ENCODE measurements at places on chromosomes 11 and 22. TPM values are rescaled to one million over a fixed set of nuclear protein-coding genes. Genes with fewer than 3 reads are reported as not detected.

Gene RASL10A
- total RNA-seq = 1.3 TPM

Gene APOL4
- total RNA-seq = not detected

Gene SYTL2
- total RNA-seq = 24.8 TPM

DNA sequence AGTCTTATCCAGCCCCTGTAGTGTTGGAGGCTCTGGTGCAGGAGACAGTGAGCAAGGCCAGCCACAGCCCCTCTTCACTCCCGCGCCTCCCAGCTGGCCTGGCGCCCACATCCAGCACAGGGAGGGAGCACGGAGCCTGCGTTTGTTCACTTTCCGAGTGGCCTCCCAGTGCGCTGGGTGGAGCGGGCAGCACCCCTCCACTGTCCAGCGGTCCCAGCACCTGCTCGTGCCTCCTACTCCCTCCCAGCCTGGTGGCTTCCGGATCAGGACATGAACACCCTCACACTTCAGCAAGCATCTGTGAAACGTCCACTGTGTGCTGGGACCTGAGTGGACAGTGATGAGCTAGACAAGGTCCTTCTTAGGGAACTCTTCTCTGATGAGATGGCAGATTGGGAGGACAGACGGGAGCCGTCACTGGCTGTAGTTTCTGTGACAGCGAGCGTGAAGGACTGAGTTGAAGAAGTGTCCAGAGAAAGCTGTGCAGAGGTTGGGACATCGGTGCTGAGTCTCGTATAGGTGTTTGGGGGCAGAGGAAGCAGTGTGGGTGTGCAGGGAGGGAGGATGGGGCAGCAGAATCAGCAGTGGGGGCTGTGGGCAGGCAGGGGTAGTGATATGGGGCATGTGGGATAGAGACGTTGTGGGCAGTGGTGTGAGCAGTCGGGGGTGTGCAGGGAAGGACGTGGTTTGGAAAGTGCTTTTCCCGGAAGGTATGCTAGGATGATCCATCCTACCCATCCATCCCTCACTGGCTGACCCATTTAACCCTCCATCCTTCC lies 256.8 kb downstream of the TBC1D22A start:
- peaks cover 12% of the 10 kb centered on the region for H3K36me3 ChIP-seq
- H3K27ac ChIP-seq = no peak overlapping the region
- DNase-seq = no peak
- no peak overlapping the region for H3K4me3 ChIP-seq
- H3K4me1 ChIP-seq = no peaks in the 10 kb centered on the region
- no peaks in the 10 kb centered on the region for H3K27me3 ChIP-seq

DNA sequence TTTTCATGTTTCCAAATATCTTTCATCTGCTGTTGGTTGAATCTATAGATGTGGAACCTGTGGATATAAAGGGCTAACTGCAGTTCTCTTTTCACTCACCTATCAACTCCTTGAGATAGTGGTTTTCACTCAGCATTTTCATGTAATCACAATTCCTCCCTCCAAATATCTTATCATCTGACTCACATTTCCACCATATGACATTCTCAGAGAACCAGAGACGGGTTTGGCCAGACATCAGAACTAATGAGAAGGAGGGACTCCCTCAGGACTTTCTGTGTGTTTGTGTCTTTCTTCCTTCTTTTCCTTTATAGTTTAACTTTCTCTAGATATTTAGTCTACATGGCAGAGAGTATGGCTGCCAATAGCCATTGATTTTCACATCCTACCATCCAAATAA lies 134.8 kb upstream of the DDI1 start:
- H3K36me3 ChIP-seq = no peaks in the 10 kb centered on the region
- H3K4me3 ChIP-seq = no peak overlapping the region
- H3K27me3 ChIP-seq = no peaks in the 10 kb centered on the region
- no peaks in the 10 kb centered on the region for H3K4me1 ChIP-seq
- H3K27ac ChIP-seq = no peak overlapping the region

- H3K27ac ChIP-seq = no peak overlapping the region
- no peak overlapping the region for H3K4me3 ChIP-seq
- H3K4me1 ChIP-seq = no peaks in the 10 kb centered on the region
- H3K27me3 ChIP-seq = no peaks in the 10 kb centered on the region
- H3K36me3 ChIP-seq = no peaks in the 10 kb centered on the region
Measured at GRCh38 chr11:95487391-95487790, 256.4 kb upstream of the SESN3 start.

DNA sequence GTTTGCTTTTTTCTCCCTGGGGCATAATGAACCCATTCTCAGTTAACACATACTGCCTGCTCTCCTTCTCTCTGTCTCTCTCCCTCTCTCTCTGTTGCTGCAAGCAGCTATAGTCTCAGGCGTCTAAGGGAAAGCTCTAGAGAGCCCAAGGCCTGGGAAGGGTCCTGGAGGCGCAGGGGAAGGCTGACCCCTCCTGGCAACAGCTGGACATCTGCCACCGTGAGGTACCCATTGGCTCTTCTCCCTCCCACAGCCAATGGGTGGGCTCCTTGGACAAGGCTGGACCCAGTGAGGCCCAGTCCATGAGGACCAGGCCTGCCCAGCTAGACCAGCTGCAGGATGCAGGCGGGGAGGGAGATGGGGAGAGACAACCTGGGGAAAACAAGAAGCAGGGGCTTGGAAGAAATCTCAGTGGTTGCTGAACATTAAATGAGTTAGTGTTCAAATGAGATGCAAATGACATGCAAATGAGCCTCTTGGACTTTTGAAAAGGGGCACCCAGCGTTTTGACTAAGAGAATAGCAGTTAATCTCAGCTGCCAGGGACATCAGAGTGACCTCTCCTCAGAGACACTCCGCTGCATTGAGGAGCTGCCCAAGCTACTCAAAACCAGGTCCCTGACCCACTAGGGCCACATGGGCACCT lies 349.7 kb downstream of the BUD13 start:
- no peaks in the 10 kb centered on the region for H3K4me1 ChIP-seq
- no peak overlapping the region for H3K4me3 ChIP-seq
- DNase-seq = no peak
- H3K27me3 ChIP-seq = no peaks in the 10 kb centered on the region
- no peaks in the 10 kb centered on the region for H3K36me3 ChIP-seq

DNA sequence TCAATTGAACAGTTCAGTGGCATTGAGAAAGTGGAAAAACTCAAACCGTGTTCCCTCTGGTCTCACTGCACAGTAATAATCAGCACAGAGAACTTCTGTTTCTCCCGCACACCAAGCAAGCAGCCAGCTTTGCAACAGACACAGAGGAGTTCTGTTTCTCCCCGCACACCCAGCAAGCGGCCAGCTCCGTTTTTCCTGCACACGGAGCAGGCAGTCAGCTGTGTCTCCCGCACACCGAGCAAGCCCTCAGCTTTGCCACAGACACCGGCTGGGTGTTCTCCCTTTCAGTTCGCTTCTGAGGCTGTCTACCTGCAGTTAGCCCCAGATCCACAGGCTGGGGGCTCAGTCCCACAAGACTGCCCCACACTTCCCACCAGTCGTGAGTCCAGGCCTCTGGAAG lies 9.9 kb upstream of the TALDO1 start:
- peak overlapping the region; percentile 38 for H3K4me3 ChIP-seq
- peak overlapping the region; percentile 53 for H3K27ac ChIP-seq
- peaks cover 3% of the 10 kb centered on the region for H3K4me1 ChIP-seq

DNA sequence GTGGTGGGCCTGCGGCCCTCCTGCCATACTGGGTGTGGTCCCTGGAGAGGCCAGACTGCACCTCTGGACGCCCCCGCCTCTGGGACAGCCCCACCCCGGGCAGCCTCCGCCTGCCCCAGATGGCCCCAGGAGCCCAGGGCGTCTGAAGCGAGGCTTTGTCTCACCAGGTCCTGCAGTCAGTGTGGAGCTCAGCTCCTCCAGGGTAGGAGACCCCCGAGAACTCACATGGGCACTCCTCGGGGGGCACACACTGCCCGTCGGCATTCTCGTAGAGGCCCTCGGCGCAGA lies 10.4 kb downstream of the MUC6 start:
- no peaks in the 10 kb centered on the region for H3K36me3 ChIP-seq
- H3K27me3 ChIP-seq = no peaks in the 10 kb centered on the region
- H3K4me3 ChIP-seq = no peak overlapping the region
- no peak for DNase-seq
- H3K27ac ChIP-seq = no peak overlapping the region

DNA sequence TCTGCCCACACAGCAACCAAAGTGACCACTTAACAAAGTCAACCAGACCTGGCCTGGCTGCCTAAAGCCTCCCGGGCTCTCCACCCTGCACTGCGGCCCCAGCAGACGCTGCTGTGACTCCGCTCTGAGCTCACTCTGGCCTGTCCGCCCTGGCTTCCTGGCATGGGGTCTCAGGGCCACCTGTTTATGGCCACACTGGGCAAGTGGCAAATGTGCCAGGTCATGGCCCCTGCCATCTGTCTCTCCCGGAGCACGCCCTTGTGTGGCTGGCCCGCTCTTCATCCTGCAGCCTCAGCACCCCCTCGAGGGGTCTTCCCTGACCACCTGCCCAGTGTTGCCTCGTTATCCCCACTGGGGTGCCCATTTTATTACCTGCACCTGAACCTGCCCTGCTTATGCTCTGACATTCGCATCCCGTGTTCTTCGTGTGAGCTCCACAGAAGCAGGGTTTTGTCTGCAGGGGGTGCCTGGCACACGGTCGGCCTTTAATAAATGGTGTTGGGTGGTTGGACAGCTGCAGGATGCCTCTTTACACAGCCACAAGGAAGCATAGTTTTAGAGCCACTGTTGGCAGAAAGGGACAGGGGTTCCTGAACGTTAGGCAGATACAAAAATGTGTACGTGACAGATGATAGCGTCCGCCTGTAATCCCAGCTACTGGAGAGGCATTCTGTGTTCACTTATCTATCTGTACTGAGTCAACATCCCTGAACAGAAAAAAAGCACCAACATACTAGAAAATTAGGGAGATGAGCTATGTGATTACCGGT lies 785.6 kb downstream of the TBC1D22A start:
- no peaks in the 10 kb centered on the region for H3K36me3 ChIP-seq
- H3K27ac ChIP-seq = no peak overlapping the region
- H3K4me3 ChIP-seq = no peak overlapping the region
- H3K4me1 ChIP-seq = no peaks in the 10 kb centered on the region
- H3K27me3 ChIP-seq = no peaks in the 10 kb centered on the region

DNA sequence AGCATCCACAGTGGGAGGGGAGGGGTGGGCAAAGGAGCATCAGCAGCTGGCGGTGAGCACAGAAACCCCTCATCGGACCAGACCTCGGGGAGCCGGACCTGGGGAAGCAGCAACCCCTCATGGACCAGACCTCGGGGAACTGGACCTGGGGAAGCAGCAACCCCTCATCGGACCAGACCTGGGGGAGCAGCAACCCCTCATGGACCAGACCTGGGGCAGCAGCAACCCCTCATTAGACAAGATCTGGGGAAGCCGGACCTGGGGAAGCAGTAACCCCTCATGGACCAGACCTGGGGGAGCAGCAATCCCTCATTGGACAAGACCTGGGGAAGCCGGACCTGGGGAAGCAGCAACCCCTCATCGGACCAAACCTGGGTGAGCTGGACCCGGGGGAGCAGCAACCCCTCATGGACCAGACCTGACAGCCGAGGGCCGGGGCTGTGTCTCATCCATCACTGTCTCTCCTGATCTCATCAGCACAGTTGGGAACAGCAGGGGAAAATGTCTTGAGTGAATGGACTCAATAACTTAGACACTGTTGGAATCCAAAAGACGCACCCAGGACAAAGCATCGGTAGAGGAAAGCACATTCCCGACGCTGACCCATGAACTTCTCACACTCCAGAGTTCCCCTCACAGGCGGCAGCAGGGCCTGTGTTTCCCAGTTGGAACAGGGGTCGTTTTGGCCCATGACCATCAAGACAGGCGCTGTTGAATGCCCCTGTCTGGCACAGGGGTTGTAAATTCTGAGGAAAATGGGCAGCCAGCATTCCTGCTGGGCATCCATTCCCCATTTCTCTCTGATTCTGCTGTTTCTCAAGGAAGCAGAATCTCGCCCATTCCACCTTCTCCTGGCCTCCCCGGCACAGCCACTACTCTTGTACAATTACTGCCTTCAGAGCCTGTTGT lies 1494.6 kb downstream of the TBC1D22A start:
- H3K27ac ChIP-seq = no peak overlapping the region
- no peaks in the 10 kb centered on the region for H3K36me3 ChIP-seq
- no peak overlapping the region for H3K4me3 ChIP-seq
- H3K27me3 ChIP-seq = no peaks in the 10 kb centered on the region
